ENCODE measurements at places on chromosomes 11 and 22.

GRCh38 chr22:24803064-24803542 is 2.9 kb upstream of the SGSM1 start:
- DNase-seq: peak; percentile 77

DNA sequence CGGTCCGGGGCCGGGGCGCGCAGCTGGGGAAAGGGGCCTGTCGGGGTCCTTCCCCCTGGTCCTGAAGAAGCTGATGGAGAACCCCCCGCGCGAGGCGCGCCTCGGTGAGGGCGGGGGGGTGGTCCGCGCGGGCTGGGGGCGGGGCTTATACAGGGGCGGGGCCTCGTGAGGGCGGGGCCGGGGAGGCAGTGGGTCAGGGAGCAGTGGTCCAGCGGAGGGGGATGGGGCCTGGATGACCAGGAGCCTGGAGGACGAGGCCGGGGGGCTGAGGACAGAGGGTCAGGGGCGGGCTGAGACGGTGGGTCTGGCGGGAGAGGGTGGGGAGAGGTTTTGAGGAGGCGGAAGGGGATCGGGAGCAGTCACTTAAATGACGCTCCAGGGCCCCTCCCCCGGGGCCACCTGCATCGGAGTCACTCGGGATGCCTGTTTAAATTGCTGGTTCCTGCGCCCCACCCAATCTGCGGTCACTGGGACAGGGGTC is 396 bp downstream of the TEF start:
- peak; percentile 71 for DNase-seq

- no peak for DNase-seq
These were observed 286.8 kb downstream of the BLID start for GRCh38 chr11:121829159-121829643.

- no peak for DNase-seq
These were observed 272.0 kb upstream of the SESN3 start for GRCh38 chr11:95503047-95503446.

GRCh38 chr11:119108146-119108856 is 1.2 kb downstream of the C2CD2L start:
- no peak for DNase-seq

- no peak for DNase-seq
These were observed 755 bp downstream of the NRIP3 start for GRCh38 chr11:9002920-9003572.

GRCh38 chr11:77505956-77506355 is 32.1 kb upstream of the PAK1 start:
- DNase-seq: no peak

DNA sequence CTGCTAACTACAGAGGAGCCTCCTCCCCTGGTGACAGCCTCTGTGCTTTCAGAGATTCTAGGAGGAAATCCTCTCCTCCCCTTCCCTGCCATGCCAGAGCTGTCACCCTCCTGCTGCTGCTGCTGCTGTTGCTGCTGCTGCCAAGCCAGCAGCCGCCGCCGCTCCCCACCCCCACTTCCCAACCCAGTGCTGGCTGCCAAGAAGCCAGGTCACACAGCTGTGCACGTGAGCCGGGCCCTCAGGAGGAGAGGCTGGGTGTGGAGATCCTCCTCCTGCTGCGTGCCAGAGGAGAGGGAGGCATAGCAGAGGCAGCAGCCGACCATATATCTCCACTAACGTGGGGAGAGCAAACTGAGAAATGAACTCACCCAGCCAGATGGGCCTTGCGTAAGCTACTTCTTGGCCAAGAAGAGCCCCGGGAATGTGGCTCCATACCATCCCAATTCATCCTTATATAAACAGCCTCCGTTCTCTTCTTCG is 12.4 kb downstream of the CRY2 start:
- no peak for DNase-seq
